ENCODE measurements at places on chromosomes 13 and 19.

DNA sequence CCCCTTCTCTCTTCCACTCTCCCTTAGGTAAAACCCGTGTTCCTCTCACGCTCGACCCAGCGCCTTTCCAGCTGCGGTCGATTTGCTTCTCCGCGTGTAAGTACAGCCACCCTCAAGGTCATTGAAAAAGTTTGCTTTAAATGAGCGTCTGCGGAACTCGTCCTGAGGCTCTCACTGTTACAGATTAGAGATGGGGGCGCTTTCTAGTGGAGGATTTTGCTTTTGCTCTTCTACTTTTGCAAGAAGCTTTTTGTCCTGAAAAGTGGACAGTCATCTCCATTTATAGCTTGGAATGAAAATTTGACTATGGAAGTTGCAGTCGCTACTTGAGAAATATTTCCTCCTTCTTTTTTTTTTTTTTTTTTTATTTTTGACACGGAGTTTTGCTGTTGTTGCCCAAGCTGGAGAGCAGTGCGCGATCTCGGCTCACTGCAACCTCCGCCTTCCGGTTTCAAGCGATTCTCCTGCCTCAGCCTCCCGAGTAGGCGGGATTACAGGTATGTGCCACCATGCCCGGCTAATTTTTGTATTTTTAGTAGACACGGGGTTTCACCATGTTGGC, 595 bp upstream of the RAB20 start:
- DNase-seq: no peak

DNA sequence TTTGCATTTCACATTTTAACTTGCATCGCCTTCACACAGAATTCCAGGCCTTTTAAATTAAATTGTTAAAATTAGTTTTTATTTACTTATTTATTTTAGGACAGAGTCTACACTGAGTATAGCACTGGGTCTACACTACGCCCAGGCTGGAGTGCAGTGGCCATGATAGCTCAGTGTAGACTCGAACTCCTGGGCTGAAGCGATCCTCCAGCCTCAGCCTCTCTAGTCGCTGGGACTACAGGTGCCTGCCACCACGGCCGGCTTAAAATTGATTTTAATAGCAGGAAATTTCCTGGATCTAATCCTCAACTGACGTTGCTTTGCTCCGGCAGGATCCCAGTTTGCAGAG, 301 bp upstream of the ZNF610 start:
- DNase-seq: no peak

GRCh38 chr13:50224534-50224933, 209.3 kb downstream of the KCNRG start:
- DNase-seq: no peak

DNA sequence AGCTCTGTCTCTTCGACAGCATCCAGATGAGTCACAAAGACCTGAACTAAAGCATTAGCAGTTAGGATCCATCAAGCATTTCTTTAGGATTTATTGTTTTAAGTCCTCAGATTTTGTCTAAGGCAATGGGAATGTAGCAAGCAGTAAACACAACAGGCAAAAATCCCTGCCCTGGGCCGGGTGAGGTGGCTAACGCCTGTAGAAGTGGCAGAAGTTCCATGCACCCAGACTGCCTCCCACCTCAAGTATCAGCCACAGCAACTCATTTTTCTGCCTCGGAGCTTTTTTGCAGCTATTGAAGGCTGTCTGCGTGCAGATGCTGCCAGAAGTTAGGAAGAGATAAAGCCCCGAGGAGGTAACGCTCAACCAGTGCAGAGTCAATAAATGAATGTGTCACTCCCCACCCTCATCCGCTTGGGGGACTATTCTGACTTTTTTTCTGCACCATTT, 47.1 kb upstream of the MRI1 start:
- no peak for DNase-seq

DNA sequence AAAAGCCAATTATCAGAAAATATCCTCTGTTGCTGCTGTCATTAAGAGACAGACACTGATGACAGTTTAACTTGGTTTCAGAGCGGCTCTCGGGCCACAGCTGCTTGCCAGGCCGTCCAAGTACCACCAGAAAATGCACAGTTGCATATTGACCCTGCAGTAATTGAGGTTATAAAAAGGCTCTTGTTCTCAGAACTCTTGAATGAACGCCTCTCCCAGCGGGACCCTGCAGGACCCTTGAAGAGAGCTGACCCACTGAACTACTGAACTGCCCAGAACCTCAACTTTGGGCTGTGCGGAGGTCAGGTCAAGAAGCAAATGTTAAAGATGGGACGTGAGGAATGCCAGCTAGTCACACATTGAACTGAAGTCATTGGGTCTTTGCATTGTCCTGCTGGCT, 1559.0 kb upstream of the SLC10A2 start:
- DNase-seq: no peak

DNA sequence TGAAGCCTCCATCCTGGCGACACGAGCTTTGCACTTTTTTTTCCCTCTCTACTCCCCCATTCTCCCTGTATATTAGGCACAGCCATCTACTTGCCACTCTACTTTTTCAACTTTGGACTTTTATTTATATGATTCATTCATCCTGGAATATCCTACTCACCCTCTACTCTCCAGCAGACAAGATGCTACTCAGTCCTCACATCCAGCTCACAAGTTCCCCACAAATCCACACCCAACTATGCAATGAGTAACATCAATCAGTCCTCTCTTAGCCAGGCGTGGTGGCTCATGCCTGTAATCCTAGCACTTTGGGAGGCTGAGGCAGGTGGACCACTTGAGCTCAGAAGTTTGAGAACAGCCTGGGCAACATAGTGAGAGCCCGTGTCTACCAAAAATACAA, 23.9 kb upstream of the URAD start:
- no peak for DNase-seq
